ENCODE measurements at places on chromosomes 4 and X. TPM values are rescaled to one million over a fixed set of nuclear protein-coding genes. Genes with fewer than 3 reads are reported as not detected.
A peak's percentile ranks its signal among the peaks of the same experiment; 100 is the strongest.

- DNase-seq = no peak
Observed at GRCh38 chrX:104270916-104271512, 16.3 kb upstream of the ESX1 start.

DNA sequence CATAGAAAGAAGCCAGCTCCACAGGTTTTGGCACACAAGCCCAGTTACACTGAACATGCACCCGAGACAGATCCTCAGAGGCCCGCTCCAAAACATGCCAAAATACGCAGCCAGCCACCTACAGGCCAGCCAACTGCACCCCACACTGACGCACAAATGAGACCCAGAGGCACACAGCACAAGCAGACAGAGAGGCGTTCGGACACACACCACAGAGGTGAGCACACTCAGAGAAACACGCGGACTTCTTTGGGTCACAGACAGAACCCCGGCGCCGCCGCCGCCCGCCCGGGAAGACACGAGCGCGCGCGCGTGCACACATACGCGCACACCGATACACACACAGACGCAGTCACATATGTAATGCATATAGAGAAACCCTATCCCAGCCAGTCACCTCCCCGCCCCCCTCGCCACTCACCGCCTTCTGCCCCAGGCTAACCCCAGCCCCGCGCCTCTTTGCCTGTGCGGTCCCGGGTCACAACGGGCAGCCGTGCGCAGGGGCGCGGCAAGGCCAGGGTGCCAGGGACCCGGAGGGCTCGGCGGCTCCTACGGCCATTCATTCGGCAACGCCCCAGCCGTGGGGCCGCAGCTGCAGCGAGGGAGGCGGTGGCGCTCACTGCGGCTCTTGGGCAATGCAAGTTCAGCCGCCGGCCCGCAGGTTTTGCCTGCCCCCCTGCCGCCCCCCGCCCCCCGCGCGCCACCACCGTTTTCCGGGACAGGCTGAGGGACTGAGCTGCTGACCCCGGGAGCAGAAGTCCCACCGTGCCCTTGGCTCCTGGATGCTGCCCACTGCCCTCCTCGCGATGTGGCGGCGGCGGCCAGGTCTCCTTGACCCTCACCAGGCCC lies 553 bp downstream of the SEPTIN6 start:
- DNase-seq = no peak

Gene UCP1
- total RNA-seq = not detected

GRCh38 chr4:52995360-52996030 lies 133.4 kb downstream of the RASL11B start:
- DNase-seq = no peak

DNA sequence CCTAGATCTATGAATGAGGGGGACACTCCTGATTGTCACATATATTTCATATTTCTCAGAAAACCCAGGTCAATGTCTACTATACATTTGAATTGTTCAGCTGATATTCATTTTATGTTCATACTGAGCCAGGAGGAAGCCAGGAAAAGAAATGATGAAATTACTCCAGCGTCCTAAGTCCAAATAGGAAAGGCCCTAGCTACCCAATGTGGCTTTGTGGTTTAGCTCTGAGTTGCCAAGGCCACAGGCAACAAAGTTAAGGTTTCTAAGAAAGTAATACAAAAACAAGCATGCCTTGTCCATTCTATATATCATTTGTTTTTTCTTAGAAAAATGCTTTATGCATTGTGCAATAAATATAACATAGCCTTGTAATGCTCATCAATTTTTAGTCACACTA lies 4.5 kb upstream of the CSN2 start:
- no peak for DNase-seq

GRCh38 chrX:38871129-38872029 lies 70.1 kb downstream of the MID1IP1 start:
- DNase-seq = no peak

GRCh38 chr4:125369098-125369497 lies 54.3 kb downstream of the FAT4 start:
- no peak for DNase-seq

Gene BEND2
- not detected for total RNA-seq

- DNase-seq = peak; percentile 38
Observed at GRCh38 chrX:20056704-20057103, 60.0 kb downstream of the MAP7D2 start.

- no peak for DNase-seq
Observed at GRCh38 chr4:38155589-38156294, 195.5 kb downstream of the PTTG2 start.

GRCh38 chr4:104967034-104967401 lies 179.7 kb upstream of the TET2 start:
- DNase-seq = no peak

- DNase-seq = no peak
Observed at GRCh38 chrX:19168609-19169008, 46.3 kb upstream of the ADGRG2 start.

- DNase-seq = no peak
Observed at GRCh38 chrX:67893931-67894330, 350.1 kb downstream of the AR start.

Gene SRPK3
- 0.08 TPM for total RNA-seq

GRCh38 chr4:26009502-26009901 lies 95.5 kb downstream of the SMIM20 start:
- DNase-seq = no peak

GRCh38 chr4:48557478-48557877 lies 67.4 kb downstream of the ZAR1 start:
- no peak for DNase-seq

DNA sequence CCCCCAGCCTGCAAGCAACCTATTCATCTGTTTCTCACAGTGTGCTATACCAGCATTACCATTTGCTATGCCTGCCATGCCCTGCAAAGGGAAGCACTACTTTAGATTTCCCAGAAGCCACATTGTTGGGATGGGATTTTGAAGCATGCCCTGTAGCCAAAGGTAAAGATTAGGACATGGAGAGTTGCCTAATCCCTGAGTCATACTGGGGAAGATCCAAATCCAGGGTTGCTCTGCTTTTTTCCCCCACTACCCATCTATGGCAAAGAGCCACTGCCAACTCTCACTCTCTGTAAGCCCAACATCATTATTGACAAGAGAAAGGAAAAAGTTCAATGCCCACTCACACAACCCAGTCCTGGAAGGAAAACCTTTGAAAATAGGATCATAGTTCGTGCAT lies 36.7 kb upstream of the TMEM164 start:
- DNase-seq = no peak

Gene FREM3
- total RNA-seq = not detected

DNA sequence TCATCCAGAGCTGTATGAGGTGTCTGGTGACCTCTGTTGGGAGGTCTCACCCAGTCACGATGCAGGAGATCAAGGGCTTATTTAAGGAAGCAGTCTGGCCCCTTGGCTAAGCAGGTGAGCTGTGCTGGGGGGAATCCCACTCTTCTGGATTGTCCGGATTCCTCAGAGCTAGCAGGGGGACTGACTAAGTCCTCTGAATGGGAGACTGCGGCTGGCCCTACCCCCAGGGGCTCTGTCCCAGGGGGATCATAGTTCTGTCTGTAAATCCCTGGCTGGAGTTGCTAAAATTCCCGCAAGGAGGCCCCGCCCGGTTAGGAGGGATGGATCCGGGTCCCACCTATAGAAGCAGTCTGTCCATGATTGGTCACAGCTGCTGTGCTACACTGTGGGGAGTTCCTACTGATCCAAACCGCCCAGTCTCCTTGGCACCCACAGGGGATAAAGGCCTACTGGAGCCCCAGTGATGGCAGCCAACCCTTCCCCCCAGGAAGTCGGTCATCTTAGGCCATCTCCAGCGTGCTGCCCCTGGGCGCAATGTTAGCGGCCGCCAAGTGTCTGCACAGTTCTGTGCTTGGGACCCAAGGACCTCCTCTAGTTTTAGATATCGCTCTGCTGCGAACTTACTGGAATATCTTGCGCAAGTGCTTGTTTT lies 118.2 kb upstream of the KLF8 start:
- DNase-seq = no peak

Gene CASP3
- 51.0 TPM for total RNA-seq

- DNase-seq = no peak
Observed at GRCh38 chr4:173093361-173093760, 75.2 kb upstream of the GALNT7 start.
